ENCODE measurements at places on chromosomes 1 and 21. TPM values are rescaled to one million over a fixed set of nuclear protein-coding genes. Genes with fewer than 3 reads are reported as not detected.

Gene HSD3B2
- polyA plus RNA-seq: 1.2 TPM

GRCh38 chr21:38499296-38499695, 1.0 kb upstream of the ERG start:
- no peak for DNase-seq

- no peak for DNase-seq
These were observed 79.6 kb downstream of the NKAIN1 start for GRCh38 chr1:31159869-31160611.

GRCh38 chr1:247517795-247518612, 18.2 kb downstream of the OR2C3 start:
- no peak for DNase-seq

GRCh38 chr1:206081856-206082255, 28.9 kb downstream of the RHEX start:
- DNase-seq: no peak

Gene EPB41
- polyA plus RNA-seq: 56.5 TPM

Data from right renal cortex interstitium (tissue), 3 donors.